Activated CD4-positive, alpha-beta memory T cell treated with anti-CD3 and anti-CD28 coated beads for 36 hours (primary cell): ENCODE measurements at places on chromosomes 12 and 14.

DNA sequence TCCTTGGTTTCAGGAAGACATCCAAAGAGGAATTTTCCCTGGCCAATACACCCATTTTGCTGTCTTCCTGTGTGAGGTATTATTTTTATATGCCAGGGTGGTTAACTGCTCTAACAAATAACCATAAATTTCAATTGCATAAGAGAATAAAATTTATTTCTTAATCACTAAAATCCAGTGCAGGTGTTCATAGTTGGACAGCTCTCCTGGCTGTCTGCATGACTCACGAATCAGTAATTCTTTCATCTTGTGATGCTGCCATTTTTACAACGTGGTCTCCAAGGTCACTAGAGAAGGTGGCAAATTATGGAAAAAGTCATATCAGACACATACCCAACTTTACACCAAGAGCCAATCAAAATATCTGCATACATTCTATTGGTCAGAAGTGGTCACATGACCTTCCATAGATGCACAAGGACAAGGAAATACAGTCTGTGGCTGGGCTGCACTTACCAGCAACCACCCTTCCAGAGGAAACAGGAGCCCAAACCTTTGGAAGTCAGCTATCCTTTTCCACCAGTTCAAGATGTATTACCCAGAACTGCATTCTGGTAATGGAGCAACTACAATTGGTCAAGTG is 193.5 kb upstream of the PLEKHG7 start:
- DNase-seq: no peak
- H3K27ac ChIP-seq: no peak overlapping the region
- H3K27me3 ChIP-seq: no peaks in the 10 kb centered on the region
- no peaks in the 10 kb centered on the region for H3K36me3 ChIP-seq

DNA sequence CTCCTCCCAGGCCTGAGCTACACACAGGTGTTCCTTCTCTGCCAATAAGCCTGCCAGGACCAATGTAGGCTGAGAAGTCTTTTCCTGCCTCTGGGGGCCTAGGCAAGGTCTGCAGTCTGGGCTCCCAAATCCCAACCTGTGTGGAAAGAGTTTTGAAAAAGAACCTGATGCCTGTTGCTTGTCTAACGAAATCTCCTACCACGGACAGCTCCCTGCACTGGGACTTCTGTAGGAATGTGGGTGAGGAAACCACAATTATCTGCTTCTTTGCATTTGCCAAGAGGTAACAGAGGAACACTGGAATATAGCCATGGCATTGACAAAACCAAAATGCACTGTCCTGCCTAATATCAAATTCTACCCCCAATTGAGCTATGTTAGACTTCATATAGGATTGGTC is 877.0 kb upstream of the TMEM132C start:
- no peaks in the 10 kb centered on the region for H3K4me1 ChIP-seq
- DNase-seq: no peak
- H3K27me3 ChIP-seq: no peaks in the 10 kb centered on the region
- no peak overlapping the region for H3K4me3 ChIP-seq
- H3K36me3 ChIP-seq: no peaks in the 10 kb centered on the region

- no peaks in the 10 kb centered on the region for H3K27me3 ChIP-seq
- no peak overlapping the region for H3K27ac ChIP-seq
- H3K4me3 ChIP-seq: no peak overlapping the region
- DNase-seq: peak; percentile 71
- H3K36me3 ChIP-seq: no peaks in the 10 kb centered on the region
These were observed 78.0 kb upstream of the SSTR1 start for GRCh38 chr14:38129705-38130104.

DNA sequence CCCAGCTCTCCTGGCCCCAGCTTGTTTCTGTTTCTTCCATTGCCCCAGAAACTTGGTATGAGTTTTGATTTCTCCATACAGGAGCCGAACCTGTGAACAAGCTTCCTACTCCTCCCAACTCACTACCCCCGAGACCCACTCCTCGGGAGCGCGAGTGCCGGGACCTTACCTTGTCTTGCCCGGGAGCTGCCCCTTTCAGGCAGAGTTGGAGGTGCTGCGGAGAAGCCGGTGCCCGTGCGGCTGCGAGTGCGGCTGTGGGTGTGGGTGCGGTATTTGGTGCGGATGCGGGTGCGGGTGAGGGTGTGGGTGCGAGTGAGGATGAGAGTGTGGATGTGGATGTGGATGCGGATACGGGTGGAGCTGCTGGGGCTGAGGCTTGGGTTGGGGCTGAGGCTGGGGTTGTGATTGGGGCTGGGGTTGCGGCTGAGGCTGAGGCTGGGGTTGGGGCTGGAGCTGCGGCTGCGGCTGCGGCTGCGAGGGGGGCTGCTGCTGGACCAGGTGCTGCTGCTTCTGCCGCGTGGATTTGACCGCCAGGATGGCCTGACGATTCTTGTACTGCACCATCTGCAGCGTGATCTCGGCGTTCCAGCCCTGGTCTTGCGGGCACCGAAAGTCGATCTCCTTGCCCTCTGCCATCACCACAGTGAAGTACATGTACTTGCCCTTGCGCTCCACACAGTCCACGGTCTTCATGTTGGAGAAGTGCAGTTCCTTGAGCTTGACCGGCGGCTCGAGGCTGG is 1.1 kb downstream of the PHLDA1 start:
- H3K27ac ChIP-seq: peak overlapping the region; percentile 94
- peak; percentile 75 for DNase-seq
- H3K27me3 ChIP-seq: no peaks in the 10 kb centered on the region
- peak overlapping the region; percentile 96 for H3K4me3 ChIP-seq

- DNase-seq: no peak
- no peak overlapping the region for H3K27ac ChIP-seq
- no peaks in the 10 kb centered on the region for H3K4me1 ChIP-seq
- H3K36me3 ChIP-seq: no peaks in the 10 kb centered on the region
- H3K4me3 ChIP-seq: no peak overlapping the region
These were observed 131.6 kb downstream of the PPFIA2 start for GRCh38 chr12:81627336-81628189.

- no peak overlapping the region for H3K4me3 ChIP-seq
- no peaks in the 10 kb centered on the region for H3K36me3 ChIP-seq
- no peaks in the 10 kb centered on the region for H3K4me1 ChIP-seq
- no peak for DNase-seq
These were observed 61.6 kb downstream of the CAPZA3 start for GRCh38 chr12:18799561-18799960.

- H3K27me3 ChIP-seq: no peaks in the 10 kb centered on the region
- H3K4me1 ChIP-seq: peaks cover 2% of the 10 kb centered on the region
- DNase-seq: no peak
- H3K36me3 ChIP-seq: peaks cover 62% of the 10 kb centered on the region
- no peak overlapping the region for H3K4me3 ChIP-seq
- H3K27ac ChIP-seq: no peak overlapping the region
These were observed 29.7 kb downstream of the TEP1 start for GRCh38 chr14:20383636-20384035.

GRCh38 chr12:108515916-108516315 is 839 bp downstream of the FICD start:
- H3K4me1 ChIP-seq: peaks cover 34% of the 10 kb centered on the region
- H3K27me3 ChIP-seq: no peaks in the 10 kb centered on the region
- peaks cover 20% of the 10 kb centered on the region for H3K36me3 ChIP-seq
- no peak for DNase-seq
